Endothelial cell of coronary artery (primary cell): ENCODE measurements at places on chromosomes 2 and 18. TPM values are rescaled to one million over a fixed set of nuclear protein-coding genes. Genes with fewer than 3 reads are reported as not detected.

Gene MC5R
- not detected in 2 replicates for total RNA-seq

Gene BCL2L11
- total RNA-seq: 6.4 and 7.9 TPM in 2 replicates

Gene SKA1
- total RNA-seq: 5.2 and 15.0 TPM in 2 replicates

Gene ATP5MC3
- total RNA-seq: 80.9 and 100 TPM in 2 replicates

Gene TMEM163
- total RNA-seq: 2.3 and 6.6 TPM in 2 replicates

Gene ERFE
- 0.09 and 0.66 TPM in 2 replicates for total RNA-seq

Gene TTR
- not detected in 2 replicates for total RNA-seq

Gene PGAP1
- total RNA-seq: 8.5 and 9.4 TPM in 2 replicates

Gene NTSR2
- total RNA-seq: not detected in 2 replicates

Gene PLCD4
- 0.85 and 1.6 TPM in 2 replicates for total RNA-seq

Gene HOXD12
- not detected in 2 replicates for total RNA-seq

Gene CCDC102B
- total RNA-seq: 2.5 and 2.9 TPM in 2 replicates
